ENCODE measurements at places on chromosomes 1 and 21.

- DNase-seq = no peak
Measured at GRCh38 chr1:11025618-11026017, 13.2 kb downstream of the TARDBP start.

DNA sequence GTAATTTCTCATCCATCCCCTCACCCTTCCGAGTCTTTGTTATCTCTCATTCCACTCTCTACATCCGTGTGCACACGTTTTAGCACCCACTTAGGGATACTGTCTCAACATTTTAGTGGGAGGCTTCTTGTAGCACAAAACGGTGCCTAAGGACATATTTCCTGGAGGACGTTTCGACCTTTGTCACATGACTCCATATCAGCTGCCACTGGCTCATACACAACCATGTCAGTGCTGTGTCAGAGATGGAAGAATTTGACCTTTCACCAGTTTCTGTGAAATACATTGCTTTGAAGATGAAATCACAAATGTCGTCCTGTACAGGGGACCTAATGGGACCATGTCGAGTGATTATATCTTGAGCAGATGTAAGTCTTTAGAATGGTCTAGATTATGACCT is 15.6 kb downstream of the B3GALT5 start:
- DNase-seq = no peak

DNA sequence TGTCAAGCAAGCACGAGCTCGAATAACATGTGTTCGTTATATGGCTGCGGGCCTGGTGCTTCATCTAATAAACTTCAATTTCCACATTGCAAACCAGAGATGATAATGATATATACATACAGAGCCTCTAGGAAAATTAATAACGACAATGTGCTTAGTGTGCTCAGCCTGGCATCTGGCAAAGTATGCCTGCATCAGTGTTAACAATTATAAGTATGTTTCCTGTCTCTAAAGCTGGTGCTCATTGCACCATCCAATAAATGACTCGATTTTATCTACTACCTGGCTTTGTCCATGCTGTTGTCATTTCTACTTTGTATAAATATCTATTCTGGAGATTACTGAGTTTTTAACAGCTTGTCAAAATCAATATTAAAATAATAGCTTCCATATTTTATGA is 1402.6 kb downstream of the MRPL39 start:
- no peak for DNase-seq

- no peak for DNase-seq
Measured at GRCh38 chr1:195948123-195948895, 659.9 kb downstream of the KCNT2 start.

DNA sequence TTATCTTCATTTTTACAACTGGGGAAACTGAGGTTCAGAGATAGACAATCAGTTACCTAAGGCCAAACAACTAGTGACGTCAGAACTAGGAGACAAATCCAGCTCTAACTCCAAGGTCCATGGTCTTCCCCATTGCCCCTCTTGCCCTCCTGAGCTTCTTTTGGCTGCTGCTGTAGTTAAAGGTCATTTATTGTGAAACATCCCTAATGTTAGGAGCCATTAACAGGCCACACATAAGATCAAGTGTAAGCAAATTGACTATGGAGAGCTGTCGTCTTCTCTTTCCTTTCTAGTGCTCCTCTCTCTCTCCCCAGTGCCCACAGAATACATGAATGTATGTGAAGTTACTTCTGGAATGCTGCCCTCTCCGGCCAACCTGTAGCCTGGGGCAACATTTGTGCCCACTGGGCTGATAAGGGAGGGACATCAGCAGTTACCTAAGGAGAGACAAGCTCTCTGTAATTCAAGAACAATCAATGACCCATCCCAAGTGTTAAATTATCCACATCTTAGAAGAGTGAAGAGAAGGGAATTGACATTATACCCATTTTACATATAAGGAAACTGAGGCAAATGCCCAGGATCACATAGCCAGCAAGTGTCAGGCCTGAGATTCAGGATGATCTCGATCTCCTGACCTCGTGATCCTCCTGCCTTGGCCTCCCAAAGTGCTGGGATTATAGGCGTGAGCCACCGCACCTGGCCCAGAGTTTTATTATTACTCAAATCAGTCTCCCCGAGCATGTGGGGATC is 40.1 kb downstream of the PTAFR start:
- no peak for DNase-seq

- DNase-seq = no peak
Measured at GRCh38 chr1:36256558-36257374, 32.5 kb downstream of the THRAP3 start.

DNA sequence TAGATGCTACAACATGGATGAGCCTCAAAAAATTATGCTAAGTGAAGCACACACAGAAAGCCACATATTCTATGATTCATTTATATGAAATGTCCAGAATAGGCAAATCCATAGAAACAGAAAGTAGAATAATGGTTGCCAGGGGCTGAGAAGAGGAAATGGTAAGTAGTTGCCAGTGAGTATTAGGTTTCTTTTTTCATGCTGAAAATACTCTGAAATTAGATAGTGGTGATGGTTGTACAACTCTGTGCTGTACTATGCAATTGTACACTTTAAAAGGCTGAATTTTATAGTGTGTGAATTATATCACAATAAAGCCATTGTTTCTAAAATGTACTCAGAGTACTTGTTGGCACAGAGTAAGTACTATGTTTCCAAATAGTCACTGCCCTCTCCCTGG is 15.5 kb upstream of the GFI1 start:
- DNase-seq = no peak

- DNase-seq = no peak
Measured at GRCh38 chr1:44239331-44239960, 26.2 kb downstream of the DMAP1 start.

DNA sequence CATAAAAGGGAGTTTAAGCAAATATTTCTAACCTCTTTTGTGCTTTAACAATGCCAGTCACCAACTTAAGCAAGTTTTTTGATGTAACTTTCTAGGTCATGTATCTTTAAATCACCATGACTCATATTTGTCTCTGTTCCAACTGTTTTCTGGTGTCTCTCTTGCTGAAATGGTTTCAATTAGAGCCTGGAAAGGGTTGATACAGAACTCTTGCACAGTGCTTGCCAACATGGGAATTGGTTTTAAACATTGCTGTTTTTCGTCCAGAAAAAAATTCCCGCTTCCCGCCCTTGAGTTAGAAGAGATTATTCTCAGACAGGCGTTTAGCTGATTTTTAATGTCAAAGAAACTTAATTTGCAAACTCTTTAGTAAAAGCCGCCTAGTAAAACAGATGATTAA is 46.4 kb upstream of the SLC22A15 start:
- DNase-seq = no peak

DNA sequence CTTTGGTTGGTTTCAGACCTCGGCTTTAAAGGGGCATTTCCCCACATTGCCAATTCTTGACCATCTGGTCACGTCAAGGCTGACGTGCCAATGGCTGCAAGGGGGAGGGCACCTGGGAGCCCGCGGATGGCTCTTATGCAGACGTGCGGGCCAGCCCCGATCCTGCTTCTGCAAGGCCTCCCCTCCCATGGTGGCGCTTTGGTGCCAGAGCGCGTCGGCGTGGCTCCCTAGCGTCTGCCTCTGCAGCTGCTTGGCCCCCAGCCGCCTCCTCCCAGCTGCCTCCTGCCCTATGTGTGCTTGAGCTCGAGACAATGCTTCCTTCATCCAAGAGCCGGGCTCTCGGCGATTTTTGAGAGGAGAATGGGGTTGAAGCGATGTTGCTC is 29.1 kb downstream of the SKI start:
- no peak for DNase-seq

GRCh38 chr1:87115317-87115890 is 201.0 kb downstream of the HS2ST1 start:
- no peak for DNase-seq

DNA sequence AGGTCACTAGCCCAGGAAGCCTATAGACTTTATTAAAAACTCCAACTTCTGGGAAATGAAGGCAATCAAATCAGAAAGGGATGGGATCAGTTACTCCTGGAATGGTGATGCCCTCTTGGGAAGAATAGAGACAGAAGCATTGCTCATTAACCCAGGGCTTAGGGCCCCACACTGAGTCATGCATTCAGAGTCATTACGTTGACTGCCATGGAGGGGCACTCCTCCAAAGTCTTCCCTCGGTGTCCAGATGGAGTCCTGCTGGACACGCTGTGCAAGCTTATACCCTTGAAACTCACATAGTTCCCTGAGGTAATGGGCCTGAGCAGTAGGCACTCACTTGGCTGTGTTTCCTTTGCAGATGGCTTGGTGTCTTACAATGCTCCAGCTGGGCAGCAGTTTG is 35.2 kb upstream of the HSD17B7 start:
- DNase-seq = no peak

- no peak for DNase-seq
Measured at GRCh38 chr1:15350551-15351200, 59.0 kb upstream of the EFHD2 start.

DNA sequence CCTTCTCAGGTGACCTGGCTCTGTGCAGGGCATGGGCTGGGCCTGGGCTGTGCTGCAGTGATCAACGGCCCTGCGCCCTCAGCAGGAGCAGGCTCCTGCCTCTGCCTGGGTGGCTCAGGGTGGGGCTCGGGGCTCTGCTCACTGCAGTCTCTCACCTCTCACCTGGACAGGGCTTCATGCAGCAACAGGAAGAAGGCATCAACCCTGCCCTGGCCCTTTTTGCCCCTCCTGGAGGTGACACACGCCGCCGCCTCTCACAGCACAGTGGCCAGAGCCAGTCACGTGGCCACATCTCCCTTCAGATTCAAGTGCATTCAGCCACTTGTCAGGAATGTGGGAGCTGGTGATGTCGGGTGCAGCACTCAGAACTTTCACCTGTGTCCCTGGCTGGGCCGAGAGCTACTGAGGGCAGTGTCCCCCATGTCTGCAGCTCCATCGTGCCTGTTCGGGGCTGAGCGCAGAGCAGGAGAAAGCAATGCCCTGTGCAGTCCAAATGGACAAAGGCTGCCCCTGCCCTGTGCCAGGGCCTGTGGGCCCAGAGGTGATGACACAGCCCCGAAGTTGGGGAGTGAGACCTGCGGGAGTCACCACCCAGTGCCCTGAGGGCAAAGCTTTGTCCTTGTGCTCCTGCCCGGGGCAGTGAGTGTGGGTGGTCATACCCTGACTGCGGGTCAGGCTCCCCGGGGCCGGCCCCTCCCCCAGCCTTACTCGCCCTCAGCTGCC is 314.0 kb downstream of the PTPRU start:
- no peak for DNase-seq

- DNase-seq = no peak
Measured at GRCh38 chr21:42143111-42143510, 72.0 kb downstream of the UMODL1 start.

DNA sequence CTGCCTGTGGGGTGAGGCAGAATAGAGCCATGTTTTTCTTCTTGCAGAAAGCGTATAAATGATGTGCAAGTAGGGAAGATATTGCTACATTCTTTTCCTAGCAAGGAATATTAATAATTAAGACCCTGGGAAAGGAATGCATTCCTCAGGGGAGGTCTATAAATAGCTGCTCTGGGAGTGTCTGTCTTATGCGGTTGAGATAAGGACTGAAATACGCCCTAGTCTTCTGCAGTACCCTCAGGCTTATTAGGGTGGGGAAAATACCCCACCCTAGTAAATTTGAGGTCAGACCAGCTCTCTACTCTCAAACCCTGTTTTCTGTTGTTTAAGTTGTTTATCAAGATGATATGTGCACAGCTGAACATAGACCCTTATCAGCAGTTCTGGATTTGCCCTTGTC is 155.9 kb upstream of the HMCN1 start:
- DNase-seq = no peak

GRCh38 chr1:170749959-170750358 is 86.0 kb downstream of the PRRX1 start:
- no peak for DNase-seq

GRCh38 chr1:22869325-22869724 is 103.3 kb downstream of the LACTBL1 start:
- no peak for DNase-seq

DNA sequence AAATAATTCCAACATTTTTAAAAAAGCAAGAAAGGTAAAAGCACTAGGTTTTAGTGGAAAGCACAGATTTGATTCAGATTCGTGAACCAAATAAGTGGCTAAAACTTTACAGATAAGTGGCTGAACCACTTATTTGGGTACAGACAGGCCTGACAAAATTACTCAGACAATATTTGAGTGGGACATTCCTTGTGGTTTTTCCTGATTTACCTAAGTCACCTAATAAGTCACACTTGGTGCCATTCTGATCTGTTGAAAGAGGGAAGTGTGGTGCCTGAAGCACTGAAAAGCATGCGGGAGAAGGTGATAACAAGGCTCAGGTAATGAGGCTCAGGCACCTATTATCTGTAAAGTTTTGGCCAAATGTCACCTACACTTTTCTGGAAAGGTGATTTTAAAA is 81.6 kb upstream of the CD55 start:
- no peak for DNase-seq

GRCh38 chr1:56696663-56697062 is 51.5 kb downstream of the PRKAA2 start:
- DNase-seq = no peak

DNA sequence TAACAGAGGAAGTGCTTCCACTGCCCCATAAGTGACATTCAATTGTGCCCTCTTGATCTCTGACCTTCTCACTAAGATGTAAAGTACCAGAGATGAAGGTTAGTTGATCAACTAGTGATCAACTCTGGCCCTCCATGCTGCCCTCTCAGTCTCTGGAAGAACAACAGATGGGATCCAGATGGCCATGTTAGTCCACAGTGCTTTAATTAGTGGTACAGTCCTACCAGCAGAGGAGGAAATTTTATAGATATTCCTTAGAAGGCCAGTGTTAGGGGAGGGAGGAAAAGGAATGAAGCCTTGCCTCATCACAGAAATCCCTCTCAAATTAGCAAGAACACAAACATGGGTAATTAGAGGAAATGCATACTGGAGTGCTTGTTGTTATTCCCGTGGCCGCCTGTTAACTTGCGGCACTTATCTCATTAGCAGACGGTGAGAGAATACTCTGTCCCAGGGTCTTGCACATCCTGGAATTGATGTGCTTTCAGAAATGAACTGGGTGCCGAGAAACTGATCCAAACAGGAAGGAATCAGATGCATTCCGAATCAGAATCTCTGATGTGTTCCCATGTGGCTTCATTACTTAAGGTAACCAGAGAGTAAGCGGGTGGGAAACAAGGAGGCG is 91.1 kb upstream of the RGS4 start:
- DNase-seq = no peak

DNA sequence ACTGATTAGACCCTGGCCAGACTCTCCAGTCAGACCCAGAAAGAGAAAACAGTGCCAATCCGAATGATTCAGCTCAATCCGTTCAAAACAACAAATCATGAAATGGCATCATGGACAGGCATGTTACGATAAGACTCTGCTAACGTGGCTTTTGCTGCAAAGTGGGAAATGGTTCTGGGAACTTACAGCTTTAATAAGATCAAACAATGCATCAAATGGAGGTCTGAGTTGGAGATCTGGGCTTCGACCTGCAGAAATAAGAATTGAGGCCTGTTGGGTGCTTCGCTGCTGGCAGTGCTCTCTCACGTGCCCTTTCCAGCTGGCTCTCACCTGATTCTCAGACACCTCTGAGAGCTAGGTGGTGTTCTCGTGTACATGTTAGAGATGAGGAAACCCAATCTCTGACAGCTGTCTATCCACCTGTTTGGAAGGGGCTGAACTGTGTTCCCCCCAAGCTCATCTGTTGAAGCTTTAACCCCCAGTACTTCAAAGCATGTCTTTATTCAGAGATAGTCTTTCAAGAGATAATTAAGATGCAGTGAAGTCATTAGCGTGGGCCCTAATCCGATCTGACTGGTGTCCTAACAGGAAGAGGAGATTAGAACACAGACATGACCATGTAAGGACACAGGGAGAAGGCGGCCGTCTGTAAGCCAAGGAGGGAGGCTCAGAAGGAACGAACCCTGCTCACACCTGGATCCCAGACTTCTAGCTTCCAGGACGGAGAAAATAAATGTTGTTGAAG is 45.5 kb upstream of the ETS2 start:
- DNase-seq = no peak
